Activated naive CD4-positive, alpha-beta T cell treated with anti-CD3 and anti-CD28 coated beads, Interleukin-2, amount 50 U/mL, for 72 hours (primary cell): ENCODE measurements at places on chromosomes 7 and 10.

GRCh38 chr10:80714566-80714965, 176.9 kb downstream of the SH2D4B start:
- DNase-seq = no peak

GRCh38 chr7:71511361-71511807, 379.4 kb downstream of the GALNT17 start:
- DNase-seq = no peak

GRCh38 chr7:137992104-137992549, 9.8 kb downstream of the CREB3L2 start:
- no peak for DNase-seq

DNA sequence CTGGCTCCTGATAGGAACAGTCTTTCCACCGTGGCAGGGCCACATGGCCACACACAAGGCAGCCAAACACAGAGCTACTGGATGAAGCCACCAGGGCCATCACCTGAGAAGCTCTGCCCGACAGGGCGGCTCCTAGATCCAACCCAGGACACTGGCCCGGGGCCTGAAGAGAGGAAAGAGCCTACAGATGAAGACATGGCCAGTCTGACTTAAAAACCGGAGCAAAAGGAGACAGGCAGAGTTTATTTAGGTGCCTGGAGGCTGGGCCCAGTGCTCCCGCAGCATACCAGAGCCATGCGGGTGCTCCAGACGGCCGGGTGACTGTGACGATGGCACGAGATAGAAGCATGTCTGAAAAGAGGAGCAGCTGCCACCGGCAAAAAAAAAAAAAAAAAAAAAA, 3.9 kb downstream of the TECPR1 start:
- DNase-seq = no peak

DNA sequence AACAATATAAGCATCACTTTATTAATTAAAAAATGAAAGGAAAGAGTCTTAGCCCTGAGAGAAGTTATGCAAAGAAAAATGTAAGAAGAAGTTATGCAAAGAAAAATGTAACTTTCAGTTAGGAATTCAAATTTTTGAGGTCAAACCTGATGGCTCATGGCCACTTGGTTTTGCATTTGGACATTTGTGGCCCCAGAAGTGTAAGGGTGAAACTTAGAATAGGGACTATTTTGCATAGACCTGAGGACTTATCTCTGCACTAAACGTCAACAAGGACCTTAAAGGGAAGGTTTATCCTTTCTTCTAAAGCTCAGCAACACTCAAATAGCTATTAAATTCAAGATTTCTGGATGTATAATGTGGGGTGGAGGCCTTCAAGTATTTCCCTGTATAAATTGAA, 724.5 kb upstream of the POT1 start:
- no peak for DNase-seq

GRCh38 chr7:1087952-1088920, at the start of gene GPER1:
GPER1 (plus strand) TSS chr7:1088113; CDS start chr7:1091729, 3,616 bp downstream.
- no peak for DNase-seq

DNA sequence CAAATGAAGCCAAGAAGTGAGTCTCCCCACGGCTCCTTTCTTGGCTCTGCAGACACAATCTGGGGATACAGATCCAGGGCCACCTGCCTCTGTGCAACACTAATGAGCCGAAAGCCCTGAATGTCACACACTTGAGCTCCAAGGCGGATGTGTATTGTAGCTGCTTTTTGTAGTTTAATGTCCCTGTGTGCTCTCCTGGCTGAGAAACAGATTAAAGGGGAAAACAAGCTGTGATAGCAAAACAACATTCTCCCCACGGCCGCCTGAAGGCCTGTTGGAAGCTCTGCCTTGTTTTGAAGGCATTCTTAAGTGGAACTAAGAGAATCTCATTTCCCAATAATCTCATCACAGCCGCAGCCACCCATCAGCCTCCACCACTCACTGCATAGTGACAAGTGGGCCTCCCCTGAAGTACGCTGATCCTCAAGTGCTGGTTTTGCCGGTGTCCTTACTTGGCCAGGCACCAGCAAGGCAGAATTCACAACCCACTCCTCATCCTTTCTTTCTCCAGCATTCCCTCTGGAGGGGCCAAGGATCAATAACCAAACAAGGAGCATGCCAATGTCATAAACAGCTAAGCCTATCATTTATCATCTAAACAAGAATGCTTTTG, 44.4 kb upstream of the AMPH start:
- no peak for DNase-seq

- no peak for DNase-seq
Measured at GRCh38 chr7:105267244-105267643, 121.5 kb downstream of the SRPK2 start.

DNA sequence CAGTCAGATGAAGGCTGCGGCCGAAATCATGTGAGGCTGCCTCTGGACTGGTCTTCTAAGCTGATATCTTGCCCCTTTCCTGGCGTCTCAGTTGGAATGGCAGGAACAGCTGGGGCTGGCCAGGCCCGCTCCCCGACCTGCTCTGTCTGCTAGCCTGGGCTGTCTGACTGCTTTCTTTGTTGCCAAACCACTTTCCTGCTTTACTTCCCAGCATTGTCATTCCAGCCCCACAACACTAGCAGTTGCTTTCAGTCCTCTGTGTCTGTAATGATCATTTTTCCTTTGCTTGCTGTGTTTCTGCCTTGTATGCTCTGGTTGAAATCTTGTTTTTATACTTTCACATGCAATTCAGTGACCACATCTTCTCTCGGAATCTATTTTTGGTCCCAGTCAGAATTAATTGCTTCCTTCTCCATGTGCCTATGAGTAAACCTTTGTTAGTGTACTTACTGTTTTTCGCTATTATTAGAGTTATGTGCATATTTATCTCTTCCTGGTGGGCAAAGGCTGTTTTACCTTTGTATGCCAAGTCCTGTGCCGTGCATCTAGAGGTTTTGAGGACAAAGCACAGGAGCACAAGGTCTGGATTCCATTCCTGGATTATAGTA, 21.6 kb downstream of the PRPF18 start:
- no peak for DNase-seq

- no peak for DNase-seq
Measured at GRCh38 chr7:48097521-48098231, 8.6 kb downstream of the UPP1 start.

GRCh38 chr7:134787720-134788119, 8.3 kb downstream of the CALD1 start:
- no peak for DNase-seq

DNA sequence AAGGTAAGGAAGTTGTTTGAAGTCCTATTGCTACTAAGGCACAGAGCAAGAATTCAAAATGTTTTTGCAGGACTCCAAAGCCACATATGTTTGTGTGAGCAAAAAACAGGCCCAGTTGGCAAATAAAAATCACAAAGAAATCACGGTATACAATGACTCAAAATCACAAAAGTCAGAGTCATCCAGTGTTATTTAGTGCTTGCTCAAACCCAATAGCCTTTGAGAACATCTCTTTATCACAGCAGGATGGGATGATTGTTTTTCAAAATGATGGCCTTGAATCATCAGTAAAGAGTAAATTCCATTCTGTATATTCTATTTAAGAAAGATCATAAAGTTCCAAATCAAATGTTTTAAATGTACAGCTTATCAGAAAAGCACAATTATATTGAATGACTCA, 693.9 kb downstream of the REEP3 start:
- no peak for DNase-seq

GRCh38 chr10:42744134-42744701, 38.4 kb upstream of the BMS1 start:
- DNase-seq = no peak

- DNase-seq = no peak
Measured at GRCh38 chr10:21078410-21079329, 181.6 kb upstream of the NEBL start.

- no peak for DNase-seq
Measured at GRCh38 chr10:43648095-43648397, 635 bp downstream of the ZNF32 start.

DNA sequence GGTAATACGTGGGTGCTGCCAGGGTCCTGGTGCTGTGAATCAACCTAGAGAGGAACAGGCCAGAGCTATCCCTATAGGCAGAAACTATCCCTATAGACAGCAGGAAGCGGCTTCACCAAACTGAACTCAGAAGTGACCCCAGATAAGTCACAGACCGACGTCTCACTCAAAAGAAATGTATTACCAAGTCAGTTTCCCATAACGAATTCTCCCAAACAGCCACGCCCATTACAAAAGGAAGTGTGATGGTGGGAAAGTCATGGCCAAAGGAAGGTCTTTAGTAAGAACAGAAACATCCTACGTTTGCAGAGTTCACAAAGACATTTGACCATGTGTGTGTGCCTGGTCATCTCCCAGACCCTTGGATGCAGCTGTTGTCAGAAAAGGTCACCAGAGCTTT, 470.8 kb upstream of the ADARB2 start:
- DNase-seq = no peak

GRCh38 chr7:121517591-121517990, 121.5 kb upstream of the FAM3C start:
- DNase-seq = no peak

DNA sequence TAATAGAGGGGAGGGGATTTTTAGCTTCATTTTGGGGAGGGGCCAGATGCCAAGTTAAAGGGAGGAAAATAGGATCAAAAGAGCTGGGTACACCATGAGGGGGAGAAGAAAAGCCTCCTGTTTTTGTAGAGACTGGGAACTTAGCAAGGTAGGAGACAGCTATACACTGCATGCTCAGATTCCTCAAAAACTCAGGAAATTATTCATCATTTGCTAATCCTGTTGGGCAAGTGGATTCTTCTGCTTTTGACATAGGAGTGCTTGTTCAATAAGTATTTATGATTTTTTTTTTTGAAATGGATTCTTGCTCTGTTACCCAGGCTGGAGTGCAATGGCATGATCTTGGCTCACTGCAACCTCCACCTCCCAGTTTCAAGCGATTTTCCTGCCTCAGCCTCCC, 73.4 kb downstream of the LYZL2 start:
- DNase-seq = no peak

GRCh38 chr7:156515911-156516790, 124.4 kb upstream of the RNF32 start:
- no peak for DNase-seq
